ENCODE measurements at places on chromosomes 11 and 22.

DNA sequence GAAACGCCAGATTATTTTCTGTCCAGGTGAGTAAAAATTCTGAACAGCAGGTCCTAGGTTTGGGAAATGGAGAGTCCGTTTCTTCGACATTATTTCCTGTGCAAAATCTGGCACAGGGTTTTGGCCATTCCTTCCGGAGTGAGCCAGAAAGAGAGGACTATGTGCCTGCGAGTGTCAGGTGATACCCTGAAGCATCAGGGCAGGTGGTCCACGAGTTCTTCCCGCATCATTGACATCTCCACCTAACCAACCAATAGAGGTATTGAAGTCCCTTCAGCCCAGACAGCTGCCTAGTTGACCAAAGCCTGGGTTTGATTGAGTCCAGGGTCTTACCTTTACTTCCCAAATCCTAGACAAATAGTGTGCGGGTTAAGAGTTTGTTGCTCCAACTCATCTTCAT is 808 bp downstream of the SNAP29 start:
- DNase-seq = no peak

GRCh38 chr11:73271936-73272679 is at the start of gene P2RY6:
Gene P2RY6 (plus strand): TSS chr11:73272338. CDS start chr11:73296519, 24,181 bp downstream.
- DNase-seq = no peak

DNA sequence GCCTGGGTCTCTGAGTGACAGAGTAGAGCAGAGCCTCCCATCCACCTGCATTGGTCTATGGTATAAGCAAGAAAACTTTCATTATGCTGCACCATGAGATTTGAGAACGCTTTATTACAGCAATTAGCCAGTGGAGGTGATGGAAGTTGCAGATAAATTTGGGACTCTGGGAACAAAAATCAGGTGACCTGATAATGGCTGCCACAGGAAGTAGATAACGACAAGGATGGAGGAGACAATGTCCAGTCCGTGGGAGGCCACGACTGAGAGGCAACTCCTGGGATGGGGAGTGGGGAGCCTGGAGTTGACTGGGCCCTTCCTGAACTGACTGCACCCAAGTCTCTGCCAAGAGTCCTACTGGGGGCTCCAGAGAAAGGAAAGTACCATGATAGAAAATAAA is 4.7 kb downstream of the MRGPRD start:
- DNase-seq = no peak

DNA sequence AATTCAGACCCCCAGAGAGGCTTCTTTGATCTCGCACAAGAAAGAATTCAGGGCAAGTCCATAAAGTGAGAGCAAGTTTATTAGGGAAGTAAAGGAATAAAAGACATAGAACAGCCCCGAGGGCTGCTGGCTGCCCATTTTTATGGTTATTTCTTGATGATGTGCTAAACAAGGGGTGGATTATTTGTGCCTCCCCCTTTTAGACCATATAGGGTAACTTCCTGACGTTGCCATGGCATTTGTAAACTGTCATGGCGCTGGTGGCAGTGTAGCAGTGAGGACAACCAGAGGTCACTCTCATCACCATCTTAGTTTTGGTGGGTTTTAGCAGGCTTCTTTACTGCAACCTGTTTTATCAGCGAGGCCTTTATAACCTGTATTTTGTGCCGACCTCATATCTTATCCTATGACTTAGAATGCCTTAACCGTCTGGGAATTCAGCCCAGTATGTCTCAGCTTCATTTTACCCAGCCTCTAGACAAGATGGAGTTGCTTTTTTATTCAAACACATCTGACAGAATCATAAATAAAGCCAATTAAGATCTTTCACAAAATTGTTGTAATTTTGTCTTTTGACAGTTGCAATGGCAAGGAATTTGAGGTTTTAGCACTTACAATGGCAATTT is 7.6 kb downstream of the DDIAS start:
- no peak for DNase-seq

- DNase-seq = no peak
These were observed 1.1 kb upstream of the GSTT4 start for GRCh38 chr22:24006207-24006913.

GRCh38 chr22:29266564-29267461 is 968 bp downstream of the RHBDD3 start:
- DNase-seq = no peak

DNA sequence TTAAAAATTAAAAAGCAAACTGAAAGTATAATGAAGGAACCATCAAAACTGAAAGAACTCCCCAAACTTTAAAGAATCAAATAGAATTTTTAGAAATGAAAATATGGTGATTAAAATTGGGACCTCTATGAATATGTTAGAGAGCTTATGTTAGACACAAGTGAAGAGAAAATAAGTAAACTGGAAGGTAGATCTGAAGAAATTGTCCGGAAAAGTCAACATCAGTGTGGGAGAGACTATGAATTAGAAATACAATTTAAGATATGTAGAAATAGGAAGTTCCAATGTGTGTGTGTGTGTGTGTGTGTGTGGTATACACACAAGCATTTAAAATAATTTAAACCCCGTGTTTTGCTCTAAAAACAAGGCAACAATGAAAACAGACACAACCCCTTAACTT is 4.9 kb upstream of the OR8B4 start:
- no peak for DNase-seq

DNA sequence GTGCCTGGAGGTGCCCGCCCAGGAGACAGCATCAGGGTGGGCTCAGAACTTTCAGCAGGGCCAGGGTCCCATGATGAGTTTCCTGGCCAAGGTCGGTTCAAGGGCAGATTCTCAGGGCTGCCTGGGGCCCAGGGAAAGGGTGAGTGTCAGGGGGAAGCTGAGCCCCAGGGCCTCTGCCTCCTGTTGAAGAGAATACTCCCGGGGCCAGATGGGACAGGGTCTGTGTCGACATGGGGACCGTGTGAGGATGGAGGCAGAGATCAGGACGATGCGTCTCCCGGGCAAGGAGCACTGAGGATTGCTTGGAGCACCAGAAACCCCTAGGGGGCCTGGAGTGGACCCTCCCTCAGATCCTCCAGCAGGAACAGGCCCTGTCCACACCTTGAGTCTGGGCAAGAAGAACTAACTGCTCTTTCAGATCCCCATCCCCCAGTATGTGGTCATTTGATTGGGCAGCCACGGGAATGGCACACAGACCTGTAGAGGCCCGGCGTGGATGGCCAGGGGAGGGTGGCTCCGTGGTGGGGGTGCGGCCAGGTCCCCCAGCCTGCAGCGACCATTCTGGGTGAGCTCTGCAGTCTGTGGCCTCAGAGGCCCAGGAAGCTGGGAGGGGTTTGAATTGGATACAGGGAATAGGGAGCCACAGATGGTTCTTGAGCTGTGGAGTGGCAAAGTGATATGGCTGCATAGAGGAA is 1078.7 kb downstream of the BRD1 start:
- DNase-seq = no peak

GRCh38 chr11:43250309-43250708 is 61.5 kb upstream of the API5 start:
- DNase-seq = no peak

DNA sequence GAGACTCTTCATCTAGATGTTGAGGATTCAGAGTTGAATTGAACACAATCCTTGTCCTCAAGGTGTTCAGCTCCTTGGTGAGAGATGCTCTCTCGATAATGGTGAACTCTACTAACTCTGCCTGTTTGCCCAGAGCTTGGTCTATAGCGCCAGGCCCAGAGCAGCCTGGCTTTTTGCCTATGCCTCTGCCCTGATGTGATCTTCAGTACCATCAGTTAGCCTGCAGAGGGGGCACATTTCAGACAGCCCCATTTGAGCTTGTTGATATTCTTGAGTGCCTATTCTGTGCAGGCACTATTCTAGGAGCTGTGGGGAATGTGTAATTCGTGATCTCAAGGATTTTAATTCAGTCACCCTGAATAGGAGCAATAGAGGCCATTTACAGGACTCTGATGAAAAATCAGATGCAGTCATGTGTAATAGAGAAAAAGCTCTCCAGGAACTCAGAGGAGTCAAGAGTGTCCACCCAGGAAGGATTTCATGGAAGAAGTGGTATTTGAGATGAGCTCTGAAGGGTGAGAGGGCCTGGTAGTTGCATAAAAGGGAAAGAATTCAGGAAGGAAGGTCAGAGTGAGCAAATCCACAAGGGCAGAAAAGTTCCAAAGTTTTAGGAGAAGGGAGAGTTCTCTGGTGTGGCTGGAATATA is 19.3 kb downstream of the GTPBP1 start:
- peak; percentile 31 for DNase-seq

- DNase-seq = no peak
These were observed 175.2 kb downstream of the WNT11 start for GRCh38 chr11:76030968-76031590.

DNA sequence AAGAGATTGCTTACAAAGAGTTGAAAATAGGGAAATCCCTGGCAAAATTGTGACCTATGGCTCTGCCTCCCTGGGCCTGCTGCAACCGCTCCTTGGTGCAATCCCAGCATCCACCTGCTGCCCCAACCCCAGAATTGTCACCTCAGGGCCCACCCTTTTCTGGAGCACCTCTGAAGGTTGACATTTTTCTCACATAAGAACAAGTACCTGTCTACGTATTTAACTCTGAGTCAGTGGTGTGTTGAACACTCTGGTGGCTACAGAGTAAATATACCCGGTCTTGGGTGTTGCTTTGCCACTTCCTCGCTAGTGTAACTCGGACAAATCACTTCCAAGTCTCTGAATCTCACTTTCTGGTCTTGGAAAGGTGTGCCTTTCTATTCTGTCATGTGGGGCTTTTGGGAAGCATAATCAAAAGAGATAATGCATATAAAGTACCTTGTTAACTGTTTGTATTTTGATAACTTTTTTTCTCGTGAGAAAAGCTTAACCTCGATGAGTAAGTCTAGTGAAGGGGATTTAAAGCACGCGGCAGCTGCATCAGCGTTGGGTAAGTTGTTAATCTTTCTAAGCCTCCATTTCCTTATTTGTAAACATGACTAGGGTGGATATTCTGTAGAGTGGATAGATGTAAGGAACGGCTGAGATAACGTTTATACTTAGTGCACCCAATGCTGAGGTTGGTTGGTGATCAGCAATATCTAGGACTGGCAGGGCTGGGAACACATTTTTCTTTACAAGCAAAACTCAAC is 881.2 kb downstream of the OPCML start:
- no peak for DNase-seq

GRCh38 chr11:45211732-45212131 is 65.3 kb downstream of the PRDM11 start:
- no peak for DNase-seq

- no peak for DNase-seq
These were observed 78.6 kb upstream of the CLMP start for GRCh38 chr11:123273616-123274015.

- DNase-seq = no peak
These were observed 25.1 kb upstream of the SMIM38 start for GRCh38 chr11:69130654-69131053.

- DNase-seq = no peak
These were observed 87.9 kb downstream of the ADAMTS15 start for GRCh38 chr11:130536106-130537040.

DNA sequence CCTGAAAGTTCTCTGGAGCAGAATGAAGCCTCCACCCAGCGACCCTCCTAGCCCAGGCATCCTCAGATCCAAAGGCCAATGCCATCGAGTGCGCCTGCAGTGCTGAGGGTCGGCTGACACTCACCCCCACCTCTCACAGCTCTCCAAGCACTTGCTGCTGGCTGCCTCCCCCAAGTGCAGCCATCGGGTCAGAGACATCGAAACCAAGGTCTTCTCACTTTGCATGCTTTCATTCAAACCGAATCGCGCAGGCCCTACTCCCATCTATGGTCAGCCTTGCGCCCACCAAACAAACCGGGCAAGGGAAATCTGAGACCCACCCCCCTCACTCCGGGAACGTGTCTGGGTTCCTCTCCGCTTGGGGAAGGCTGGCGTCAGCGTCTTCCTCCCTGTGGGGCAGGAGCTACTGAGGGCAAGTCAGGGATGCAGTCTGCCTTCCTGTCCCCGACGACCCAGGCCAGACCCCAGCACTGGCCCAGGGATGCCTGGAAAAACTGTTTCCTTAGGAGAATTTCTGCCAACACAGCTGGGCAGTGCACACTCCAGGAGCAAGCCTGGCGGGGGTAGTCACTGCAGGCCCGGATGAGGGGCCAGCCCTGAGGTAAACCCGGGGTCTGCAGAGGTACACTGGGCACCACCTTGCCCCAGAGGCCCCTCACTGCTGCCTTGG is 7.0 kb downstream of the WNT7B start:
- DNase-seq = no peak

DNA sequence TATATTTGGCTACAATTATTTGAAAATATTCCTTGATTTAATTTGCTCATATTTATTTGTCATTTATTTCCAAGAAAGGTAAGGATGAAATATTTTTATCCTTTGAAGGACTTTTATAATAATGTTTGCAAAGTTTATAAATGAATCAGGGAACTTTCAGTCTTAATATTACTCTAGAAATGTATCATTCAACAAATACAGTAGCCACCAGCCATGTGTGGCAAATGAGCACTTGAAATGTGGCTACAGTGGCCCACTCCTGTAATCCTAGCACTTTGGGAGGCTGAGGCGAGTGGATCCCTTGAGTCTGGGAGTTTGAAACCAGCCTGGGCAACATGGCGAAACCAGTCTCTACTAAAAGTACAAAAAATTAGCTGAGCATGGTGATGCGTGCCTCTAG is 20.3 kb upstream of the PHF21A start:
- DNase-seq = no peak

- DNase-seq = no peak
These were observed 175.1 kb downstream of the FAT3 start for GRCh38 chr11:92399705-92400104.

GRCh38 chr11:117016246-117016645 is 82.0 kb downstream of the SIK3 start:
- DNase-seq = no peak

GRCh38 chr11:63841554-63841953 is 2.6 kb downstream of the MARK2 start:
- DNase-seq = no peak

DNA sequence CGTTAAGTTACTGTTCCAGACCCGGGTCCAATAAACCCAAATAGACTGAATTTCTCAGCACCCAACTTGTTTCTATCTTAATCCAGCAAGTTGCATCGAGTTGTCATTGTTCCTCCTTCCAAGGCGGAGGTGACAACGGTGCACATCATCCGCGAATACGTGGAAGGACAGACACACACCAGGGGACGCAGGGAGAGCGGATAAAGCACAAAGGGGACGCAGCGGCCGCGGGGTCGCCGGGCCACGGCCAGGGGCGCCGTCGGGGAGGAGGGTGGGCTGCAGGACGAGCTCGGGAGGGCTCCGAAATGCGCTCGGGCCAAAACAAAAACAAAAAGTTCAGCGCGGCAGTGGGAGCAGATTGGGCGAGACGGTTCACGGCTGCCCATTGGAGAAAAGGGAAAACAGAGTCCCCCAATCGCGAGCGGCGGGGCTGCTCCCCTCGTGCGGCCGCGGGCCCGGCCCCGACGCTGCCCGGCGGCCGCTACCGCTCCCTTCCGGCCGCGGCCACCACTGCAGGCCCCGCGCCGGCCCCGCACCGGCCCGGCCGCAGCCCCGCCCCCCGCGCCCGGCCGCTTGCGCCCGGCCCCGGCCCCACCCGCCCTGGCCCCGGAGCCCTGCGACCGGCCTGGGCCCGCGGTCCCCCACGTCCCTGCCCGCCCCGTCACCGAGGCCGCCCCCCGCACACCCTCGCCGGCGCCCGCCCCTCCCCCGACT is 518 bp downstream of the KMT5B start:
- peak; percentile 37 for DNase-seq

DNA sequence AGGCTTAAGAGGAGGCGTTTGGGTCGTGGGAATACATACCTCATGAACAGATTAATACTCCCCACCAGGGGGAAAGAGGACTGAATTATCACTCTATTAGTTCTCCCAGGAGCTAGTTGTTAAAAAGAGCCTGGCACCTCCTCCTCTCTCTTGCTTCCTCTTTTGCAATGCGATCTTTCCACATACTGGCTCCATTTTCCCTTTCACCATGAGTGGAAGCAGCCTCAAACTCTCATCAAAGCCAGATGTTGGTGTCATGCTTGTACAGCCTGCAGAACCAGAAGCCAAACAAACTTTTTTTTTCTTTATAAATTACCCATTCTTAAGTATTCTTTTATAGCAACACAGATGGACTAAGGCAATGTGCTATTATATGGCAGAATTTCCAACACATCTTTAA is 258.5 kb downstream of the FAM76B start:
- DNase-seq = no peak
